GM12878 (cell line): ENCODE measurements at places on chromosomes 2 and 18. TPM values are rescaled to one million over a fixed set of nuclear protein-coding genes. Genes with fewer than 3 reads are reported as not detected.

The ASNSD1 gene
- polyA plus RNA-seq: 82.1 and 85.5 TPM in 2 replicates

DNA sequence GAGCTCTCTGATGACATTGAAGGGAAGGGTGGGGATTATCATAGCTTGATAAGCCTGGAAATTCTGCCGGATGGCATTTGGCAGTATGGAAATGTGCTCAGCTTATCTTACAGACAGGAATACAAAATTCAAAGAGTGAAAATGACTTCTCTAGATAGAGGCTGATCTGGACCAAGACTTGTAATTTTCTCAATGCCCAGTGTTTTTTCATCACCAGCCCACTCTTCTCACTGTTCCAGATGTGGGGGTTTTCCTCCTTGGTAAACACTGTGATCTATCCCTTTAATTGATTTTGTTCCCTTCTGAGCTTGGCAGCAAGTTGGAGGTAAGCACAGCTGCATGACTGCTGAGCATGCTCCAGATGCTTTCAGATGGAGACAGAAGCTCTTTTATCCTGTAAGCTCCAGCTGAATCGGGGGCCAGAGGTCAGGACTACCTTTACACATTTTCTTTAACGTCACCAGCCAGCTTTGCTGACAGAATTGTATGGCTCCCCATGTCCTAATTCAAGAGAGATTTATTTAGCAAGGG lies 287.4 kb upstream of the TCF4 start:
- no peaks in the 10 kb centered on the region for H3K27me3 ChIP-seq
- H3K36me3 ChIP-seq: no peaks in the 10 kb centered on the region
- H3K27ac ChIP-seq: no peak overlapping the region
- H3K4me1 ChIP-seq: no peaks in the 10 kb centered on the region
- DNase-seq: no peak
- no peak overlapping the region for H3K4me3 ChIP-seq

GRCh38 chr2:70641263-70641784 lies 87.7 kb upstream of the TGFA start:
- no peaks in the 10 kb centered on the region for H3K36me3 ChIP-seq
- no peak overlapping the region for H3K4me3 ChIP-seq
- no peaks in the 10 kb centered on the region; the same call in 1 of the 2 replicates for H3K27me3 ChIP-seq
- no peak for DNase-seq

The POTEJ gene
- polyA plus RNA-seq: not detected in 2 replicates

DNA sequence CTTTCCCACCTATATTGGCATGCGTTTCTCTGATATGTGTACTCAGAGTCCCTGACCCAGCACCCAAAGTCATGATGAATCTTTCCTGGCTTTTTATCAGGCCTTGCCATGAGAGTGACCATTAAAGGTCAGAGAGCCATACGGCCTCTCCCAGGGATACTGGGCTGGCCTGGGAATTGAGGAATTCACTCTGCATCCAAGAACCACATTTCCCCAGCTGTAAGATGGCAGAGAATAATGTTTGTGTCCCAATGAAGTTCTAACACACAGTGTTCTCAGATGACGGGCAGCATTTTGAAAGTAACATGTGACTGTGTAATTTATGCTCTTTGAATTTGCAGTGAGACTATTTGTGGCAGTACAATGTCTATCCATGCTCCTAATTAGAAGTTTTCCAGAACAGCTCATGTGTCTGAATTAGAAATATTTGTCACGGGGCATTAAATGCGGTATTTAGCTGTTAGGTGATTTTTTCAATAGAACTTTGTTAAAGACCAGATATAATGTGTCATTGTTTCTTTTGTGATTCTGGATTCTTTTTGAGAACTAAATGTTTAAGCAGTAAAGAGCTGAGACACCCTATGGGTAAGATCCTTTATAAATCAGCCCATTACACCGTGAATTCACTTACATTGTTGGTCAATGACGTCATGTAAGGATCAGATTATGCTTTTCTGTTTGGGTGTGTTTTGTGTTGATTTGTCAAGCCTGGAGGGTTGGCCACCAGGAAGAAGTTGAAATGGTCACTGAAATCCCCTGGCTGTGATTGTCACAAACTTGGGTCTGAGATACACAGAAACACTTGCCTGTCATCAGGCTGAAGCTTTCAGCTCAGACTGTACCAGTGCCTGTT lies 7.3 kb upstream of the SLC3A1 start:
- no peaks in the 10 kb centered on the region for H3K4me1 ChIP-seq
- H3K36me3 ChIP-seq: no peaks in the 10 kb centered on the region
- no peak overlapping the region for H3K27ac ChIP-seq
- H3K27me3 ChIP-seq: no peaks in the 10 kb centered on the region
- no peak for DNase-seq

The DSC3 gene
- polyA plus RNA-seq: 0.99 and 1.3 TPM in 2 replicates

DNA sequence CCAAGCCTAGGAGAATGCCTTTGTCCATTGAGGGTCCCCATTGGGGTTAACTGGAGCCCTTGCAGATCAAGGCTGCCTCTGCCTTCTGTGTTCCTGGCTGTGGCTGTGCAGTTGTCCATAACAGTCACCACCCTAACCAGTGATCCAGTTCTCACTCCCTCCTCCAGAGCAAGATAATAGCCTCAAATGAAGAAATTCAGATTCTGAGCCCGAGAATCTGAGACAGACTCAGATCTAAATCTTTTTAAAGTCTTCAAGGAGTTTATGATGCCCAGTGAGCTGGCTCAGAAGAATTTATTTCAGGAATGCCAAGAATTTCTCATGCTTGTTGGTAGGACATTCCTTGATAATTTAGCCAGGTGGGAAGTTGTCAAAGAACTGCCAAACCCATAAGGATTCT lies 44.3 kb upstream of the RAB6C start:
- no peak for DNase-seq
- no peaks in the 10 kb centered on the region; the same call in 1 of the 2 replicates for H3K27me3 ChIP-seq
- no peaks in the 10 kb centered on the region for H3K4me1 ChIP-seq

GRCh38 chr2:28662468-28663181 lies 89.0 kb upstream of the PPP1CB start:
- H3K27ac ChIP-seq: no peak overlapping the region
- no peak for DNase-seq
- H3K36me3 ChIP-seq: no peaks in the 10 kb centered on the region
- no peaks in the 10 kb centered on the region for H3K4me1 ChIP-seq
- no peak overlapping the region for H3K4me3 ChIP-seq
- 0 out of 2 replicates have a peak, but pooled peaks cover 2% of the 10 kb centered on the region for H3K27me3 ChIP-seq

The TFPI gene
- 0.19 and 0.27 TPM in 2 replicates for polyA plus RNA-seq

- no peaks in the 10 kb centered on the region for H3K4me1 ChIP-seq
- no peak overlapping the region for H3K4me3 ChIP-seq
- no peak overlapping the region for H3K27ac ChIP-seq
- no peaks in the 10 kb centered on the region for H3K27me3 ChIP-seq
These were observed 1017.6 kb upstream of the PIK3C3 start for GRCh38 chr18:40937386-40937785.

The MYO3B gene
- polyA plus RNA-seq: 1.4 and 2.2 TPM in 2 replicates

DNA sequence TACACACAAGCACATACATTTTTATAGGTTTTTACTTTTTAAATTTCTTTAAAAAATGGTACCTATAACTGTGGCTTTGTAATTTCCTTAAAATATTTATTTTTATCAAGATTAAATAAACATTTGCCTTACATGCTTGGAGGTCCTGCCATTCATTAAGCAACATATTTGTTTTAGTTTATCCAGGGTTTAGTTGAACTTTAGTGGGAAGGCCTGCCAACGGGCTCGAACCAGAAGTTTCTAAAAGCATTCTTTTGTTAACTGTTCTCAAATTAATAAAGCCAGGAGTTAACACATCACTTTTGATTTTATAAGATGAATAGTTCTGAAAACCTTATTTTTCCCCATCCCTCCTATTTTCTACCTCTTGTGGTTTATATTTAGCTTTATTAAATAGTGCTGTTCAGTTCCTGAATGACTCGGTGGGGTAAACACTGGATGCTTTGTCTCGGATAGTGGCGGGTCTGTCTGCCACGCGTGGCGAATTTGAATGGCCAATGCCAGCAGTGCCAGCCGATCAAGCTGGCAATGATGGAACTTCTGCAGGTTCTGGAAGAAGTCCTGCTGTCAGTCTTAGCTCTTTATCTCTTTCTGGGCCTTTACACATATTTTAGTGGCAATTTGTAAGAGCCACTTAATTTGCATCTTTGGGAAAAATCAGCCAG lies 32.2 kb downstream of the SH3YL1 start:
- no peaks in the 10 kb centered on the region for H3K4me1 ChIP-seq
- no peaks in the 10 kb centered on the region for H3K27me3 ChIP-seq
- H3K36me3 ChIP-seq: no peaks in the 10 kb centered on the region
- no peak overlapping the region for H3K27ac ChIP-seq

The BOLL gene
- not detected in 2 replicates for polyA plus RNA-seq

DNA sequence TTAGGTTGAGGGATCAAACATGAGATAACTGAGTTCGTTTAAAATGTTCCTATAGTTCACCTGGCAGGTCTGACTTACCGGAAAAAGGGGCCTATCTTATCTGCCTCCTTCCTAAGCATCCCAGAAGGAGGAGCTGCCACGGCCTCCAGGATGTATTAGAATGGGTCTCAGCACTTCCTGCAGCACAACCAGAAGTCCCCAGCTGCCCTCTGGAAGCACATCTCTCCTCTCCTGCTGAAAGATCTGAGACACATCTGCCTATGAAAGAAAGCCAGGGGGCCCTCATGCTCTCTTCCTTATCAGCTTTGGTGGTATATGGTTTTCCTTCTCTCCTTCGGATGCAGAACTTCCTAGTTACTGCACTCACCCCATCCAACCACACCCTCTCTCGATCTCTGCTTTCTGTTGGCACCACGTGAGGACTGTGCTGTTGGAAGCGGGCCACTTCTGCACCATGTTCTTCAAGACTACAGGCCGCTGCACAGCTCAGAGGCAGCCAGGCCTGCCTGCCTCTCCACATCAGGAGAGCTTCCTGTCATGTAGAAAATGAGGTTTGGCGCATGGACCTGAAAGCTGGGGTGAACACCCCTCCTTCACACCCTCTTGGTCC lies 6.5 kb downstream of the IGFBP5 start:
- H3K27me3 ChIP-seq: peaks cover 7% of the 10 kb centered on the region
- no peak overlapping the region for H3K4me3 ChIP-seq
- no peaks in the 10 kb centered on the region for H3K36me3 ChIP-seq

The TXNDC2 gene
- polyA plus RNA-seq: not detected in 2 replicates

DNA sequence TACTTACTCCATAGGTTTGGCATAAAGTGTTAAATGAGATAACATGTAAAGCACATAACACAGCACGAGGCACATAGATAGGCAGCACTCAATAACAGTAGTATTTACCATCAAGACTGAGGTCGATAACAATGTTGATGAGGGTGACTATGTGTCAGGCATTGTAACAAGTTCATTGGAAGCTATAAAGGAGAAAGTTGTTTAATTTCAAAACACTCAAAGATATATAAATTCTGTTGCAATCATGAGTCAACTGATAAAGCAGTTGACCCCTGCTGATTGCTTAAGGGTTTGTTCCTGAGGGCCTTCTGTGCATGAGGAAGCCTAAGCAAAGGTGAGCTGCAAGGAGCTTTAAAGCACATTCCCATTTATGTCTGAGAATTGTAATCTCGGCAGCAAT lies 760.5 kb downstream of the SATB2 start:
- no peak overlapping the region for H3K27ac ChIP-seq
- no peaks in the 10 kb centered on the region for H3K27me3 ChIP-seq
- no peak for DNase-seq

GRCh38 chr18:41073372-41073954 lies 881.6 kb upstream of the PIK3C3 start:
- H3K4me1 ChIP-seq: no peaks in the 10 kb centered on the region
- H3K27me3 ChIP-seq: no peaks in the 10 kb centered on the region
- no peak overlapping the region for H3K4me3 ChIP-seq

DNA sequence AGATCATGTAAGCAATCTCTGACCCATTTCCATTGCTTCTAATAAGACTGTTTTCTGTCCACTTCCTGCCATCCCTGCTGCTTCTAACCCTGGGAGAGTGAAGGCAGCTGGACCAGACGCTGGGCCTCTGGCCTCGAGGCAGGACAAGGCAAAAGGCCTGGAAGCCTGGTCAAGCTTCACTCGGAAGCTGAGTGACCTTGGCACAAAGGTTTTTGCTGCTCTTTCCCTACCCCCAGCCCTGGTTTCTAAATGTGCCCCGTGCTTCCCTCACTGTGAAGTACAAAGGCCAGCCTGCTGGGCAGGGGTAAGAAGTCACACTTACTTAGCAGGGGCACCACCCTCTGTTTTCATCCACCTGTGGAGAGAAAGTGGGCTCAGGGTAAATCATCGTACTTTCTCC lies 195.0 kb downstream of the TNS1 start:
- no peak overlapping the region for H3K27ac ChIP-seq
- no peaks in the 10 kb centered on the region for H3K4me1 ChIP-seq
- H3K4me3 ChIP-seq: no peak overlapping the region
- H3K27me3 ChIP-seq: no peaks in the 10 kb centered on the region; the same call in 1 of the 2 replicates
- H3K36me3 ChIP-seq: no peaks in the 10 kb centered on the region

- no peak overlapping the region for H3K27ac ChIP-seq
- no peaks in the 10 kb centered on the region for H3K4me1 ChIP-seq
- H3K4me3 ChIP-seq: no peak overlapping the region
- H3K36me3 ChIP-seq: peaks cover 2% of the 10 kb centered on the region
These were observed 6.2 kb upstream of the GPR75 start for GRCh38 chr2:53865962-53866361.

The RESP18 gene
- polyA plus RNA-seq: not detected in 2 replicates

GRCh38 chr2:161423421-161424393 lies 7.6 kb downstream of the TBR1 start:
- H3K4me1 ChIP-seq: peaks cover 2% of the 10 kb centered on the region; the same call in 1 of the 2 replicates
- H3K27ac ChIP-seq: no peak overlapping the region
- H3K36me3 ChIP-seq: no peaks in the 10 kb centered on the region

DNA sequence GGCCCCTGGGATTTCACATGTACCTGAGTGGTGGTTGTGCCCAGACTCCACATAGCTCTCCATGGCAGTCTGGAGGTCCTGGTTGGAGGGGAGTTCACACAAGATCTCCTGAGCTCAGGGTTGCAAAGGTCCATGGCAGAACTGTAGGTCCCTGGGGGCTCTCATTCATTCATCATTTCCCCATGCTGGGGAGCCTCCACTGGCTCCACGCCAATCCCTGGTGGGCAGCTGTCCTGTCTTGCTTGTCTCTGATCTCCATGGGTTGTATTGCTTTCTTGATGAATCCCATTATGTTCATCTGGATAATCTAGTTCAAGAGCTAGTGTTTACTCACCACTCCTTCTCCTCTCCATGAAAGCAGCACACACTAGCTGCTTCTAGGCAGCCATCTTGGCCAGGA lies 42.4 kb downstream of the ZSWIM2 start:
- H3K27me3 ChIP-seq: no peaks in the 10 kb centered on the region
- H3K36me3 ChIP-seq: no peaks in the 10 kb centered on the region
- no peak overlapping the region for H3K4me3 ChIP-seq

GRCh38 chr18:49663899-49664890 lies 102.3 kb downstream of the LIPG start:
- H3K4me1 ChIP-seq: no peaks in the 10 kb centered on the region
- no peak overlapping the region for H3K27ac ChIP-seq
- H3K36me3 ChIP-seq: no peaks in the 10 kb centered on the region
- H3K4me3 ChIP-seq: no peak overlapping the region

The MALL gene
- not detected in 2 replicates for polyA plus RNA-seq

- no peak for DNase-seq
- no peak overlapping the region for H3K4me3 ChIP-seq
- H3K4me1 ChIP-seq: no peaks in the 10 kb centered on the region
- no peaks in the 10 kb centered on the region for H3K36me3 ChIP-seq
- H3K27me3 ChIP-seq: no peaks in the 10 kb centered on the region
These were observed 383.7 kb downstream of the ZNF521 start for GRCh38 chr18:24968238-24968775.
